ENCODE measurements at places on chromosomes 16 and 17.

- no peak for DNase-seq
Measured at GRCh38 chr17:67868176-67868575, 42.9 kb downstream of the BPTF start.

DNA sequence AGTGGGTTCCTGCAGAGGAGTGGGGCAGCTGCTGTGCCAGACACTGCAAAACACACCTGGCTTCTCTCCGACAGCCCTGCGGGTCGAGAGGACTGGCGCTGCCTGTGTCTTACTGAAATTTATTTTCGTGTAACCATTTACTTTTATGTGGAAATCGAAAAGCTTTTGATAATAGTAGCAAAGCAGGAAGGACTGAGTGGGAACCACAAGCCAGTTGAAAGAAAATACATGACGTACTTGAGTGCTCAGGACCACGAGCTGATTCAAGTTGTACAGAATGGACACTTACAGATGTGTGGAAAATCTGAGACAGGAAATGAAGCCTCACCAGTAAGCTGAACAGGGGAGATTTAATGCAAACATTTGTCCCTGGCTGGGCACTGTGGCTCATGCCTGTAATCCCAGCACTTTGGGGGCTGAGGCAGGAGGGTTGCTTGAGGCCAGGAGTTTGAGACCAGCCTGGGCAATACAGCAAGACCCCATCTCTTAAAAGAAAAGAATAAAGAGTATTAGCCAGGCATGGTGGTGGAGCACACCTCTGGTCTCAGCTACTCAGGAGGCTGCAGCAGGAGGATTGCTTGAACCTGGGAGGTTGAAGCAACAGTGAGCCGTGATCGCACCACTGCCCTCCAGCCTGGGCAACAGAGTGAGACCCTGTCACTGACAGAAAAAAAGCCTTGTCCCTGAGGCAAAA lies 11.3 kb upstream of the RPL13 start:
- no peak for DNase-seq

DNA sequence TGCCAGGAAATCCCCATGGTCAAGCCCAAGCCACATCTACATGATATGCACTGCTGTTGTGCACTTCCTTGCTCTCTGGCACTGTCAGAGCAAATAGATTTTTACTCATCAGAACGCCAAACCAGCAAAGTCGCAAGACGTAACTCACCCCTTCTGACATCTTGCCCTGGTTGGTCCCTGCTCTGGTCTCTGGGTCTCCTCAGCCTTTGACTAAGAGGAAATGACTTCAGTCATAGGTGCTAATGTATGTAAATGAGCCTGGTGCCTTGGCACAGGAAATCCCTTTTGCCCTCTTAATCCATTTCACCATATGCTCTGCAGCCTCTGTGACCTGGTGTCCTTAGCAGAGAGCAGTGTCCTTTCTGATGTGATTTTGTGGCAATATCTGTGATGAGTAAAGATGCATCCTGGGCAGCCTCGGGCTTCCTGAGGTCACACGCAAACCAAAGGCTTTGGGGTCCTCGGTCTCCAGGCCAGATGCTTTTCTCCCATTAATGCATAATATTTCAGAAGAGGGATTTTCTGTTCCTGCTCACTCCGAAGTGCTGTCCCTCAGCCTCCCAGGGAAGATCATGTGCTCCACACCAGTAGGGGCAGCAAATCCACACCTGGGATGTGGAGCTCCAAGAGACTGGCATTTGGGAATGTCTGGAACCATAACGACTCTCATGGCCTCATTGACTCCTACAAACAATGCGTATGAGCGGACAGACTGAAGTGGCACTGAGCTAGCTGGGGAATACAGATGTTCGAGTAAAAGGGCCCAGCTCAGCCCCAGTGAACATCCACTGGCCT lies 66.9 kb downstream of the GP2 start:
- no peak for DNase-seq

- no peak for DNase-seq
Measured at GRCh38 chr17:57876023-57876865, 26.4 kb upstream of the MRPS23 start.

DNA sequence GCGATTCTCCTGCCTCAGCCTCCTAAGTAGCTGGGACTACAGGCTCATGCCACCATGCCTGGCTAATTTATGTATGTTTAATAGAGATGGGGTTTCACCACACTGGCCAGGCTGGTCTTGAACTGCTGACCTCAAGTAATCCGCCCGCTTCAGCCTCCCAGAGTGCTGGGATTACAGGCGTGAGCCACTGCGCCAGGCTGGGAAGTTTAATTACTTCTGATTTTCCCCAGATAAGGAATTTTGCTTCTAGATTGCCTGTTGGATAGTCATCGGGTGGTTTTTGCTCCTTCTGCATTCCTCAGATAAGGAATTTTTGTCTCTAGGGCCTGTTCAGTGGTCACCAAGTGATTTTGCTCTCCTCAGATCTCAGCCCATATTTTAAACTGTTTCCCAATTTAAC lies 112.5 kb downstream of the MAP2K4 start:
- no peak for DNase-seq
